Thymus (tissue), 14 donors: ENCODE measurements at places on chromosomes 5 and 9.

DNA sequence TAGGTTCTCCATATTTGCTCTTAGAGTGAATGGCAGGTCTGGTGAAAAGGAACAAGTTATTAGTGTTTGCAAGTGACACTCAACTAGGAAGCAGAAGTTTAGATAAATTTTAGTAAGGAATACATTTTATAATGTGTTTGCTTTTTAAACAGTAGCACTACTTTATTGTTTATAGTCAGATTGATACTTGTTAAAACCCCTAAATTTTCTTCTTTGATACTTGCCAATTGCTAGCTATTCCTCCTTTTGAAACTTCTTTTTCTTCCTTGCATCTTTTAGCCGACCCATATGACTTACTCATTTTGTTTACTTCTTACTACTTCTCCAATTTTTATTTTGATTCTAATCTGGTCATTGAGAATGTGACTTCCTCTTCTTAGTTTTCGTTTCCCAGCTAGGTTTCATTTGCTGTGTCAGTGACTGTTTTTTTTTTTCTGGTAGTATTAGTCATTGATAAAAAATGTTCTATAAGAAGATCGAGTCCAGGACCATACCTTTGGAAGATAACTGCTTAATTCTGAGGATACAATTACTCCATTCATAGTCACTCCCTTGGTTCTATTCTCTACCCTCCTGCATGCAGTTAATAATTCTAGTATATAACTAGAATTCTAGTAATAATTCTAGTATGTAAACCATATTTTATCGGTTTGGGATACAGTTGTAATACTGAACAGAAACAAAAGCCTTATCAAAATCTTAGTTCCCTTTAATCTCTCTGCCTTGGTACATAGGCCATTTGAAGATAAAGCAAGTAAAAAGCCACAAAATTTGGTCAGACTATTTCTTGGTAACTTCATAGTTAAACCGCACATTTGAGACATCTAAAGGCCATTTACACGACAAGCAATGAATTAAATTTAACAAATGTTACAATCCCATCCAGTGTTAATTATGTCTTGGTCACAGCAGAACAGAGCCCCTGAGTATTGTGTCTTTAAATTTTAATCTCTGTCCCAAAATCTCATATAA lies 2.8 kb upstream of the RICTOR start:
- no peak for DNase-seq

DNA sequence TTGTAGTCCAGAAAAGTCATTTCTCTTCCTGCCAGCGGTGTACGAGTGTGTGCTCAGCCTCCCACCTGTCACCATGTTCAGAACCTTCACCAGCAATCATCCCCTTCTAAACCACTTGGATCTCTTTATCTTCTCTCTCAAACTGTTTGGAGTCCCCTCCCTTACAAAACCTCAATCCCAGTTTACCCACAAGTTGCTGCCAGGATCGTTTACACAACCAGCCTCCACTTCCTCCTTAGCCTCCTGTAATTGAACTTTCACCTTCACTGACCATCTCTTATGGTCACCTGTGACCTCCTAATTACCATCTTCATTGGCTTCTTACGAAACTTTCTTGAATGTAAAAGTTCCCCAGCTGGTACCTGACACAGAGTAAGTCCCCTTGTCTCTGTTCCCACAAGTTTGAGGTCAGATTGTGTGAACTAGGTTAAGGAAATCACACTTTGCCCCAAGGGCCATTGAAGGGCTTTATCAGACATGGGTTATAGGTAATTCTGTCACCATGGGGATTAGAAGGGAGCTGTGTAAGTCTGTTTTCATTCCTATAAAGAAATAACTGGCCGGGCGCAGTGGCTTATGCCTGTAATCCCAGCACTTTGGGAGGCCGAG lies 20.0 kb downstream of the RNF44 start:
- DNase-seq = no peak

DNA sequence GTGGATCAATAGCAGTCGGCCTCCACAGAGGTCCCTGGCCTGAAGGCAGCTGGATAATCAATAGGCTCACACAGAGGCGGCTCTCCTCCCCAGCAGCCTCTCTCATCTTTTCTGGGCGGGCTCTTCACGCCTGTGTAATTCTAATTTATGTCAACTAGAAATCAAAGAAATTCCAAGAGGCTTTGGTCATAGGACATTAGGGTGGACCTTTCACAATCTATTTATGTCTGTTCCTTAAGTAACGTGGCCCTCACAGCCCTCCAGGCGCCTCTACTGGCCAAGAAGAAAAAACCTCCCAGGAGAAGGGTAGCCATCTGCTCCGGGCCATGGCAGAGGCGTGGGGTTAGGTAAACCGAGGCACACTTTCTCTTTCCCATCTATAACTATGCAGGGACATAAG lies 205.1 kb upstream of the EFNA5 start:
- DNase-seq = no peak

GRCh38 chr5:142939884-142940283 lies 169.7 kb downstream of the ARHGAP26 start:
- DNase-seq = no peak

- DNase-seq = no peak
Measured at GRCh38 chr5:141647242-141647641, 4.0 kb downstream of the FCHSD1 start.
